A549 treated with RU486 at 1 μM for 4 hours (cell line): ENCODE measurements at places on chromosomes 3 and 15. TPM values are rescaled to one million over a fixed set of nuclear protein-coding genes. Genes with fewer than 3 reads are reported as not detected.

Gene FRMD5
- total RNA-seq = 3.8 to 5.1 TPM (median 4.4 TPM) in 5 replicates

Gene SLITRK3
- not detected in 5 replicates for total RNA-seq

Gene C3orf20
- 0.03 to 0.06 TPM (median 0.05 TPM) in 3 of 5 replicates, not detected in the others for total RNA-seq

Gene POTEB2
- total RNA-seq = not detected in 5 replicates

Gene KLHL40
- total RNA-seq = not detected in 5 replicates
